ENCODE measurements at places on chromosomes 11 and 22.

DNA sequence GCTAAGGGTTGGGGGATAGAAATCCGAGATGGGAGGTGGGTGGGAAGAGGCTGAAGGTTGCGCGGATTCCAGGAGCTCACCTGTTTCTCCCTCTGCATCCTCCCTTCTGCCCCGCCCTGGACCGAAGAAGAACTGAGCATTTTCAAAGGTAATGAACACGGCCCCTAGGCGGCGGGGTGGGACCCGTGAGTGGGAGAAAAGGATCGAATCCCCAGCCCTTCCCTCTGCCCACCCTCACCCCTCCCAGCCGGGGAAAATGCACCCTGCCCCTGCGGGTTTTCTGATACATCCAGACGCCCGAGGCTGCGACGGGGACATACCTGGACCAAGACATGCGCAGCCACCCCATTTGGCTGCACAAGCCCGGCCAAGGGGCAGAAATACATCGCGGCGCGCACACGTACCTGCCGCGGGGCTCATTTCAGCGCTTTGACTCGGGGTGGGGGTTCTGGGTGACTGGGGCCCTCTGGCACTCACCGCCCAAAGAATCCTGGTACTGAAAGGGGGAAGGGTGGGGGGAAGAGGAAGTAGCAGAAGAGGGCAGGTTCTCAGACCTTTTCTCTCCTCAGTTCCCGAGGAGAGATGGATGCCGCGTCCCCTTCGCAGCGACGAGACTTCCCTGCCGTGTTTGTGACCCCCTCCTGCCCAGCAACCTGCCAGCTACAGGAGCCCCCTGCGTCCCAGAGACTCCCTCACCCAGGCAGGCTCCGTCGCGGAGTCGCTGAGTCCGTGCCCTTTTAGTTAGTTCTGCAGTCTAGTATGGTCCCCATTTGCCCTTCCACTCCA is 6.0 kb downstream of the VSIG2 start:
- H3K4me1 ChIP-seq: peaks cover 4% of the 10 kb centered on the region
- peak; percentile 24 for DNase-seq
- H3K4me3 ChIP-seq: peak overlapping the region; percentile 93
- peaks cover 18% of the 10 kb centered on the region for H3K27me3 ChIP-seq
- peaks cover 4% of the 10 kb centered on the region for H3K36me3 ChIP-seq

DNA sequence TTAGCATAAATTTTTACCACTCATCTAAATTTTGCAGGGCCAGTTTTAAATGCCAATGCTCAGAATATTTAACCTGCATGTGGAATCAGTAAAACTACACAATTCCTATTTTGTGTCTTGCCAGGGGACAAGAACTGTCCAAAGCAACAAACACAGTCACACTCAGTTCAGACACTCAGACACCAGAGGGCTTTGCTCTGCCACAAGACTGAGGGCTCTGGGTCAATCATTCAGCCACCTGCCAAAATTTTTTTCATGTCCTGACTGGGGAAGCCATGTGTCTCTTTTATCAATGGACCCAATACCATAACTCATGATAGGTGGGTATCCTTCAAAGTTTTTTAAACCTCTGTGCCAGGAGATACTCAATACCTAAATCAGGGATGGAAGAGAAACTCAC is 304.0 kb upstream of the ANO3 start:
- H3K27ac ChIP-seq: no peak overlapping the region
- H3K4me1 ChIP-seq: no peaks in the 10 kb centered on the region
- no peaks in the 10 kb centered on the region for H3K27me3 ChIP-seq
- H3K36me3 ChIP-seq: no peaks in the 10 kb centered on the region
- H3K4me3 ChIP-seq: no peak overlapping the region

DNA sequence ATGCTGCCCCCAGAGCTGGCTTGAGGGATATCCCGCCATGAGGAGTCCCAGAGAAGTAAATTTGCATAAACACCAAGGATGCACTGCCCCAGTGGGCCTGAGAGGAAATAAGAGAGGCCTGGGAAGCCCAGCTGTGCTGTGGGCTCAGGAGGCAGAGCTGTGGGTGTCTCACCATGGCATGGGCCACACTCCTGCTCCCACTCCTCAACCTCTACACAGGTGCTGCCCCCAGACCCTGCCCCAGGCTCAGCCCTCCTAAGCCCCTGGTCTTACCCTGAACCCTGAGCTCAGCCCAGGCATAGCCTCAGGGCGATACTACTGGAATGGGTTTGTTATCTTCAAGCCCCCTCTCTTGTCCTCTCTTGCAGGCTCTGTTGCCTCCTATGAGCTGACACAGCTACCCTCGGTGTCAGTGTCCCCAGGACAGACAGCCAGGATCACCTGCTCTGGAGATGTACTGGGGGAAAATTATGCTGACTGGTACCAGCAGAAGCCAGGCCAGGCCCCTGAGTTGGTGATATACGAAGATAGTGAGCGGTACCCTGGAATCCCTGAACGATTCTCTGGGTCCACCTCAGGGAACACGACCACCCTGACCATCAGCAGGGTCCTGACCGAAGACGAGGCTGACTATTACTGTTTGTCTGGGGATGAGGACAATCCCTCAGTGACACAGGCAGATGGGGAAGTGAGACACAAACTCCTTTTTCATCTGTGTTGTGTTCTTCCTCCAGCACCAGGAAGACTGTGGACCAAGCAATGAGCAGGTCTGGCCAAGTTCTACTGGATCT is 59.9 kb downstream of the GGTLC2 start:
- no peak overlapping the region for H3K4me3 ChIP-seq
- H3K27me3 ChIP-seq: no peaks in the 10 kb centered on the region
- H3K36me3 ChIP-seq: no peaks in the 10 kb centered on the region
- no peak for DNase-seq
- H3K27ac ChIP-seq: no peak overlapping the region

- peak overlapping the region; percentile 91 for H3K27ac ChIP-seq
- H3K4me3 ChIP-seq: peak overlapping the region; percentile 66
- DNase-seq: no peak
- no peaks in the 10 kb centered on the region for H3K27me3 ChIP-seq
These were observed 109.8 kb downstream of the GGTLC2 start for GRCh38 chr22:22754268-22754657.

- no peak overlapping the region for H3K4me3 ChIP-seq
- H3K4me1 ChIP-seq: no peaks in the 10 kb centered on the region
- no peak for DNase-seq
These were observed 5.2 kb upstream of the H19 start for GRCh38 chr11:2002807-2003206.

DNA sequence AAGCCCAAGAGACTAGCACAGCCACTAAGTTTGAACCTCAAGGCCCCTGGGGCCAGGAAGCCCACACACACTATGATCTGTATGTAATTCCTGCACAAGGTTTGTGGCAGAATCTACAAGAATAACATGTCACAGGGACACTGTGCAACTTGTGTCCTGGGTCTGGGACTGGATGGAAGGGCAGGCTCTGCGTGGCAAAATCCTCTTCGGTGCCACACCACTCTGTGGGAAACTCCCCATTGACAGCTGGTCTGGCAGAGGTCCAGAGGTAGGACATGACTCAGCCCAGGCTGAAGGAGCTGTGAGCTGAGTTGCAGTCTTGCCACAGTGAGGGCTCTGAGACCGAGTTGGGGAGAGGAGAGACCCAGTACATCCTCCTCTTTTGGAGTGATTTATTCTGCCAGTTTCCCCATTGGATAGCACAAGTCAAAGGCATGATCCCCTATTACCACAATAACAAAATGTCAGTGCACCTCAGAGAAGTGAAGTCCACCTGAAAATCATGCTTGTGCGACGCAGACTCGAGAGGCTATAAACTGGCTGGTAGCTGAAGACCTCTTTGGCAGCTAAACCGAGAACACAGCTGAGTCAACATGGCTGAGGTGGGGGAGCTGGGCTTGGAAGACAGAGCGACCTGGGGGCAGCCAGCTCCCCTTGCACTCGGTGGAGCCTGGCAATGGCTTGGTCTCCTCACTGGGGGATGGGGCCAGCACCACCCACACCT is 23.3 kb upstream of the SERPIND1 start:
- peaks cover 7% of the 10 kb centered on the region for H3K4me1 ChIP-seq
- H3K27me3 ChIP-seq: no peaks in the 10 kb centered on the region
- peak overlapping the region; percentile 86 for H3K27ac ChIP-seq
- peaks cover 66% of the 10 kb centered on the region for H3K36me3 ChIP-seq
- no peak overlapping the region for H3K4me3 ChIP-seq

GRCh38 chr22:17939011-17939410 is 85.3 kb downstream of the MICAL3 start:
- DNase-seq: no peak
- no peak overlapping the region for H3K4me3 ChIP-seq
- H3K36me3 ChIP-seq: no peaks in the 10 kb centered on the region
- no peak overlapping the region for H3K27ac ChIP-seq
- no peaks in the 10 kb centered on the region for H3K27me3 ChIP-seq

DNA sequence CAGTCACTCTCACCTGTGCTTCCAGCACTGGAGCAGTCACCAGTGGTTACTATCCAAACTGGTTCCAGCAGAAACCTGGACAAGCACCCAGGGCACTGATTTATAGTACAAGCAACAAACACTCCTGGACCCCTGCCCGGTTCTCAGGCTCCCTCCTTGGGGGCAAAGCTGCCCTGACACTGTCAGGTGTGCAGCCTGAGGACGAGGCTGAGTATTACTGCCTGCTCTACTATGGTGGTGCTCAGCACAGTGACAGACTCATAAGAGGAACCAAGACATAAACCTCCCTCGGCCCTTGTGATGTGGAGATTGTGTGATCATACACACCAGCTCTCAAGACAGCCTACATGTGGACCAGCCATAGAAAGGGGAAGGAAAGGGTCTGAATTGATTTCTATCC is 113.3 kb downstream of the ZNF280B start:
- H3K27me3 ChIP-seq: peaks cover 43% of the 10 kb centered on the region
- DNase-seq: no peak
- no peak overlapping the region for H3K4me3 ChIP-seq

DNA sequence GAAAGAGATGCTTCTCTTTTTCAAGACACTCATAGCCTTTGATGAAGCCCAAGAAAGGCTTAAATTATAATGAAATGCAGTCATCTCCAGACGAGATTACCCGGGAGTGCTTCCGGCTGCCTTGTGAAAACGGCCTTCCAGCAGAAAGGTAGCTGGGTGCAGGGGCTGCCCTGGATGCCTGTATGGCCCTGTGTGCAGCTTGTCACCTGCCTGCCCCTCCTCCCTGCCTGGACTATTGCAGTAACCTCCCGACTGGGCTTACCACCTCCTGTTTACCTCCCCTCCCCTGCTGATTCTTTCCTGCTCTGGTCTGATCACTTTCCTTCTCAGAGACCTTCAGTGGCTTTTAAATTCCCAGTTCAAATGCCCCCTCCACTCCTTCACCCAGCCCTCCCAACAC is 126.4 kb upstream of the SYT13 start:
- H3K27me3 ChIP-seq: peaks cover 53% of the 10 kb centered on the region
- no peak for DNase-seq
- no peak overlapping the region for H3K4me3 ChIP-seq
- no peak overlapping the region for H3K27ac ChIP-seq
- no peaks in the 10 kb centered on the region for H3K36me3 ChIP-seq
- H3K4me1 ChIP-seq: no peaks in the 10 kb centered on the region

DNA sequence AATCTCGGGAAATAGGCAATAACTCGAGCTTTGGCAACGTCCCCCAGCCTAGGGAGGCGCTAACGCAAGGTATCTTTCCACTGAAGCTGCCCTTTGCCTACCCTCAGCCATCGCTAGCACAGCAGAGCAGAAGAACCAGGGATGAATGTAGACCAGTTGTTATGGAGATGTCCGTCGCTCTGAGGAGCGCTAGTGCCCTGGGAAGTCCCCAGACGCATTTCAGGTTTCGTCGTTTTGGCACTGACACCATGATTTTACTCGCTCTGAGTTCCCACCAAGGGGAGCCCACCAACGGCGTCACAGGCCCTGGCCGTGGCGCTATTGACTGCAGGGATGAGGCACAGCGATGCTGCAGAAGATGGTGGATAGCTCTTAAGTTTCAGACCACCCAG is 22.7 kb upstream of the BDNF start:
- no peak for DNase-seq
- peaks cover 43% of the 10 kb centered on the region for H3K27me3 ChIP-seq
- no peak overlapping the region for H3K4me3 ChIP-seq

- no peak overlapping the region for H3K27ac ChIP-seq
These were observed 318.9 kb downstream of the NTM start for GRCh38 chr11:131689049-131689925.

DNA sequence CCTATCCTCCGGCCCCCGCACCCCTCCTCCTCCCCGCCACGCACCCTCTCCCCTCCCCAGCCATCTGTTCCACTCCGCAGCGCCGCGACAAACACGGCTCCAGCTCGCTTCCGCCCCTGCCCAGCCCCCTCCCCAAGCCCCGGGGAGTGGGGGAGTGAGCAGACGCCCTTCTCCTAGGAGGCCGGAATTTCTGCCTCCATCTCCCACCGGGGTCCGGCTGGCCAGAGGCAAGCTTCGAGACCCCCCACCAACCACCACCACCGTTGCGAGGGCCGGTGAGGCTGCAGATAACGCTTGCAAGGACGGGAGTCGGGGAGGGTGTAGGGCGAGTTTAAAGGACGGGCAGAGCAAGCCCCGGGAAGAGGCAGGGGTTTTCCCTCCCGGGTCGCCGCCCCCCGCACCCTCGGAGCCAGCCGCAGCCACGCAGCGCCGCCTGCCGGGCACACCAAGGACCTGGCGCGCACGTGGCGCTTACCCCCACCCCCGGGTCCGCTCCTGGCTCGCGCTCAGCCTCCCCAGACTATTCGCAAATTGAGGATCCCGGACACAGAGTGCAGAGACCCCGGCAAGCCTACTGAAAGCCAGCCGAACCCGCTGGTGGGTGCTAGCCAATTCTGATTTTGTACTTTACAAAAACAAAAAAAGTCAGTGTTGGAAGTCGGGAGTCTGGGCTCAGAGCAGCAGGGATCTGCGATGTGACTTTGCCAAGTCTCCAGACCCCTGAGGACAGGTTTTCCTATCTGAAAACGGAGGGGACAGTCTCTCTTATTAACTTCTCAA is 22.6 kb downstream of the RTN4RL2 start:
- H3K27me3 ChIP-seq: peaks cover 32% of the 10 kb centered on the region
- H3K27ac ChIP-seq: no peak overlapping the region
- H3K4me1 ChIP-seq: peaks cover 7% of the 10 kb centered on the region
- H3K4me3 ChIP-seq: peak overlapping the region; percentile 30
- peak; percentile 43 for DNase-seq
- H3K36me3 ChIP-seq: peaks cover 12% of the 10 kb centered on the region

DNA sequence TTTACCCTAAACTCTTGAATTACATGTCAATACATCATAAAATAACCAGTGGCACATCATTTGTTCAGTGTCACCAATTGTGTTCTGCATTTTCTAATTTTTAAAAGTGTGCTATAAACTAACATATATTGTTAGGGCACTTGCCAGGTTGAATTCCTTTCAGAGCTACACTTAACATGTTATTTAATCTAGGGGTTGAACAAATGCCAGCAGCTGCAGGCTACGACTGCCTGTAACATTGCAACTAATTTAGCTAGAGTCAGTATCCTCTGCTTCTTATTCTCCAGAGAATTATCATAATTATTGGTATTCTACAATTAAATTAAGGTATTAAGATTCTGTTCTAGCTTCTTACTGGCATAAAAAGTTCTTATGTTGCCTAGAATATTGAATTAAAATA is 46.4 kb upstream of the ARHGAP42 start:
- H3K36me3 ChIP-seq: no peaks in the 10 kb centered on the region
- no peak overlapping the region for H3K27ac ChIP-seq
- H3K4me1 ChIP-seq: no peaks in the 10 kb centered on the region
- H3K27me3 ChIP-seq: no peaks in the 10 kb centered on the region
- no peak overlapping the region for H3K4me3 ChIP-seq
- DNase-seq: no peak

Measured in effector memory CD8-positive, alpha-beta T cell (primary cell).